ENCODE measurements at places on chromosomes 2 and 18.

GRCh38 chr2:11422491-11422865, 43.5 kb downstream of the E2F6 start:
- no peak overlapping the region for H3K4me3 ChIP-seq
- H3K27me3 ChIP-seq, result no peaks in the 10 kb centered on the region
- H3K36me3 ChIP-seq, result no peaks in the 10 kb centered on the region
- no peak for DNase-seq

DNA sequence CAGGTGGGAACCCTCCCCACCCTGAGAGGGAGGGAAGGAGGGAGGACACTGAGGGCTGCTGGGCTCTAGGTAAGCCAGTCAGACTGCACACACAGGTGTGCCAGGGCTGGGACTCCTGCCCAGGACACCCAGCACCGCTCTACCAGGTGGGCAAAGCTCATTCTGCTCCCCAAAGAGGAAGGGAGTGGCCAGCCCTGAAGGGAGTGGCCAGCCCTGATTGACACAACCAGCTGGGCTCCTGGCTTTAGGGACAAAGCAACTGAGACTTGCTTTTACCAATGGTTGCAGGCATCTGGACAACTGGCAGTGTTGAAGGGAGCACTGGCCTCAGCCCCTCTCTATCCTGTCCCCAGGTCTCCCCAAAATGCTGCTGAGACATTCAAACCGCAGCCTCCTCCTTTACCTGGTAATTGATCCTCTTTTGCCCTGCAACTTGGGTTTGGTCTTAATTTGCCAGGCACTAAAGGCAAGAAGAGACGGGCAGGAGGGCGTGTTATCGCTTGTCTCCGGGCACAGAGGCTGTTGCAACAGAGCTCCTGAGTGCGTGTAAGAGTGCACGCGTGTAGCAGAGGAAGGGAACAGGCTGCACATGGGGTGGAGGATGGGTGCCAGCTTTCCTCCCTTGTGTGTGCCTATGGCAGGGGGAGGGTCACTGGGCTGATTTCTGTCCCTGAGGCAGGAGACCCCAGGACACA, 14.5 kb upstream of the FOSL2 start:
- no peak overlapping the region for H3K27ac ChIP-seq
- no peaks in the 10 kb centered on the region for H3K36me3 ChIP-seq
- no peaks in the 10 kb centered on the region for H3K4me1 ChIP-seq

- no peak overlapping the region for H3K4me3 ChIP-seq
Measured at GRCh38 chr2:153403940-153404339, 74.6 kb downstream of the RPRM start.

- peaks cover 22% of the 10 kb centered on the region for H3K4me1 ChIP-seq
- H3K27ac ChIP-seq, result no peak overlapping the region
- H3K36me3 ChIP-seq, result no peaks in the 10 kb centered on the region
- H3K27me3 ChIP-seq, result no peaks in the 10 kb centered on the region
Measured at GRCh38 chr2:70944111-70944690, 8.5 kb downstream of the ATP6V1B1 start.

DNA sequence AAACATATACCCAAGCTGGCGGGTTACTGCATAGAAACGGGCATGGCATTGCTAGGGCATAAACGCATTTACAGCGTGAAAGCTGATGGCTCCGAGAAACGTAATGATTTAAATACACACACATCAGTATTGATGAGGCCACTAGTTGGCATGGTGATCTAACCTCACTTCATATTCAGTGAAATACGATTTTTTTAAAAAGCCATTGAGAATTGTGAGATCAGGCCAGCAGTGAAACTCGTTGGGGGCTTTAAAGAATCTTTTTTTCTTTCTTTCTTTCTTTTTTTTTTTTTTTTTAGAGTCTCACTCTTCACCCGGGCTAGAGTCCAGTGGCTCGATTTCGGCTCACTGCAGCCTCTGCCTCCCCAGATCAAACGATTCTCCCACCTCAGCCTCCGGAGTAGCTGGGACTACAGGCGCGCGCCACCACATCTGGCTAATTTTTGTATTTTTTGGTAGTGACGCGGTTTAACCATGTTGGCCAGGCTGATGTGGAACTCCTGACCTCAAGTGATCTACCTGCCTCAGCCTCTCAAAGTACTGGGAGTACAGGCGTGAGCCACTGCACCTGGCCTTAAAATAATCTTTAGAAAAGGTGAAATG, 2.4 kb upstream of the SMAD7 start:
- H3K27me3 ChIP-seq, result no peaks in the 10 kb centered on the region
- H3K4me3 ChIP-seq, result peak overlapping the region; percentile 65
- no peak for DNase-seq
- peaks cover 24% of the 10 kb centered on the region for H3K4me1 ChIP-seq
- H3K36me3 ChIP-seq, result peaks cover 2% of the 10 kb centered on the region

- no peak for DNase-seq
- H3K4me3 ChIP-seq, result no peak overlapping the region
- H3K4me1 ChIP-seq, result no peaks in the 10 kb centered on the region
- no peak overlapping the region for H3K27ac ChIP-seq
- no peaks in the 10 kb centered on the region for H3K36me3 ChIP-seq
Measured at GRCh38 chr18:62323483-62324180, 1.5 kb upstream of the TNFRSF11A start.

DNA sequence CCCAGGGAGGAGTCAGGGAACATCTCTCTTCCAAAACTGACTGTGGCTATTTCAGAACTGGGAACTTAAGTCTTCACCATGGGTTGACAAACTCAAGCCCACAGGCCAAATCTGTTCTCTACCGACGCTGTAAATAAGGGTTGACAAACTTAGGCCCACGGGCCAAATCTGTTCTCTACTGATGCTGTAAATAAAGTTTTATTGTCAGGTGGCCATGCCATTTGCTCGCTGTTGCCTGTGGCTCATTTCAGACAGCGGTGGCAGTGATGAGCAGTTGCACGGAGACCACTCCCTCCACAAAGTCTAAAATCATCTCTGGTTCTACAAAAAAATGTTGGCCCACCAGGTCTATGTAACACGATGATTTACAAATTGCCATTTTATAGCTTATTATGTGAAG, 160.9 kb downstream of the MYT1L start:
- H3K4me3 ChIP-seq, result no peak overlapping the region
- no peak overlapping the region for H3K27ac ChIP-seq
- no peak for DNase-seq
- no peaks in the 10 kb centered on the region for H3K27me3 ChIP-seq
- peaks cover 2% of the 10 kb centered on the region for H3K36me3 ChIP-seq

DNA sequence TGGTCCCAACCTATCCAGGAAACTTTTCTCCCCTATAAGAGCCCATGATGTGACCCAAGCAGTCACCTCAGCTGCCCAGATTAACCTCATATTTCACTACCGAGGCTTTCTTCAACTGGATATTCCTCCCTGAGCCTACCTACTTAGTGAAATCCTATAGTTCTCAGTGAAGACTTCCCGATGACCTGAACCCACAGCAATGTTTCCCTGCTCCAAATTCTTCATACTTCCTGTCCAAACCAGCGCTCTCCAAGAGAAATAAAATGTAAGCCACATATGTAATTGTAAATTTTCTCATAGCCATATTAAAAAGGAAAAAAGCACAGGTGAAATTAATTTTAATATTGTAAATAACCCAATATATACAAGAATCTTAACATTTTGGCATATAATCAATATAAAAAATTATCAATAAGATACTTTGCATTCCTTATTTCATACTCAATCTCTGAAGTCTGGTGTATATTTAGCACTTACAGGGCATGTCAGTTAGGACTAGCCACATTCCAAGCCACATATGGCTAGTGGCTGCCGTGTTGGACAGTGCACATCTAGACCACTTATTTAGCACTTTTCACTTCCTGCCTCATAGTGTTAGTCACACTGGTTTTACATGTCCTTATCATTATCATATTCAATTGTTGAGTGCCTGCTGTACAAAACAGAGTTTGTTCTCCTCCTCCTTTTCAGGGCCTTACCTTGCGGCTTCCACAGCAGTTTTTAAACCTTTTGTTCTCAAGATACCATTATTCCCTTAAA, 1.9 kb upstream of the STAT4 start:
- no peaks in the 10 kb centered on the region for H3K36me3 ChIP-seq
- no peaks in the 10 kb centered on the region for H3K4me1 ChIP-seq

GRCh38 chr2:128799730-128800129, 481.1 kb upstream of the HS6ST1 start:
- H3K4me1 ChIP-seq, result no peaks in the 10 kb centered on the region
- H3K27me3 ChIP-seq, result no peaks in the 10 kb centered on the region
- DNase-seq, result no peak
- no peak overlapping the region for H3K4me3 ChIP-seq
- no peaks in the 10 kb centered on the region for H3K36me3 ChIP-seq

- no peak for DNase-seq
- no peaks in the 10 kb centered on the region for H3K4me1 ChIP-seq
- no peaks in the 10 kb centered on the region for H3K36me3 ChIP-seq
- no peak overlapping the region for H3K4me3 ChIP-seq
- no peaks in the 10 kb centered on the region for H3K27me3 ChIP-seq
- no peak overlapping the region for H3K27ac ChIP-seq
Measured at GRCh38 chr2:64960819-64961218, 28.4 kb upstream of the SLC1A4 start.

- H3K36me3 ChIP-seq, result no peaks in the 10 kb centered on the region
- H3K4me3 ChIP-seq, result no peak overlapping the region
- DNase-seq, result peak; percentile 22
- H3K27ac ChIP-seq, result peak overlapping the region; percentile 54
- peaks cover 11% of the 10 kb centered on the region for H3K4me1 ChIP-seq
- H3K27me3 ChIP-seq, result no peaks in the 10 kb centered on the region
Measured at GRCh38 chr2:187499941-187500532, 52.0 kb upstream of the CALCRL start.

- peaks cover 15% of the 10 kb centered on the region for H3K4me1 ChIP-seq
- DNase-seq, result no peak
- H3K36me3 ChIP-seq, result peaks cover 58% of the 10 kb centered on the region
- H3K27ac ChIP-seq, result peak overlapping the region; percentile 47
- H3K4me3 ChIP-seq, result no peak overlapping the region
Measured at GRCh38 chr2:190938771-190939335, 58.2 kb downstream of the GLS start.

DNA sequence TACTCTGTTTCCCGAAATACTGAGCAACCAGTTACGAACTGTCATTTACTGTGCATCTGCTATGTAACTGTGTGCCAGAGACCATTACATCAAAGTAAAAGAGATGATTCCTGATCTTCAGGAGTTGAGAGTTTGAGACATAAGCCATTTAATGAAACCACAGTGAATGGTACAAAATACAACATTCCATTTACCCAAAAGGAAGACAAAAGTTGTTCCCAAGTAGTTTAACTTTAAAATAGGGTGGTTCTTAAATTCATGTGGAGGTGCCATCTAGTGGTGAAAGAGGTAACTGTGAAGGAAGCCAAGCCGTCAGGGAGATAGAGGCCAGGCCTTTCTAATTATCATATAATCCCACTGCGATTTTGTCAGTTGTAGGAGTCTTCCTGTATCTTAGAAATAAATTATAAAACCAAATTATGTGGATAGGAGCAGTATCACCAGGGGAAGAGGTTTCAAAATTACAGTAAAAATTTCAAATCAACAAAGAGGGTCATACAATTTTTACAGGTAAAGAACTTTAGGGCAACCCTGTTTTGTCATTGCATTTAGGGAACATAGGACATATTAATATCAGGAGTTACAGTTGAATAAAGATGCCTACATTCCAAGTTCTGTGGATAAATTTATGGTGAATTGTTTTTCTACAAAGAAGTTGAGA, 67.7 kb downstream of the EPAS1 start:
- H3K36me3 ChIP-seq, result peaks cover 80% of the 10 kb centered on the region
- H3K4me3 ChIP-seq, result no peak overlapping the region
- H3K4me1 ChIP-seq, result peaks cover 76% of the 10 kb centered on the region
- H3K27ac ChIP-seq, result peak overlapping the region; percentile 75
- H3K27me3 ChIP-seq, result no peaks in the 10 kb centered on the region

- H3K27me3 ChIP-seq, result no peaks in the 10 kb centered on the region
- no peak overlapping the region for H3K4me3 ChIP-seq
- peak overlapping the region; percentile 36 for H3K27ac ChIP-seq
- peaks cover 72% of the 10 kb centered on the region for H3K4me1 ChIP-seq
- no peak for DNase-seq
Measured at GRCh38 chr2:9308186-9308955, 101.8 kb downstream of the ASAP2 start.

DNA sequence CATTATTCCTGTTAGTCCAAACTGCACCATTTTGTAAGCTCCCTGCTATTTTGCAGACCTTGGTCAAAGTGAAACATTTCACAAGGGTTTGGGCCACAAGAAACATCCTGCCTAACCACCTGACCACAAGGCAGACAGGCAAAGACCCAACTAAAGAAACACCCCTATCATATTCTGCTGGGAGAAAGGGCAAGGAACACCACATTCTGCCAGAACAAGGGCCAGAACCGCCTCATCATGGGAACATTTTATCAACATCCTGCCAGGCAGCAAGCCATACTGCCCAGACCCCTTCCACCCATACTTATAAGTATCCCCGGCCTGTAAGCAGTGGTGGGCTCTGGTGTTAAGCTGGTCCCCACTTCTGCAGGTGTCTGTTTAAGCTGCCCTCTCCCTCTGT, 12.0 kb upstream of the RAB31 start:
- H3K36me3 ChIP-seq, result no peaks in the 10 kb centered on the region
- no peak for DNase-seq
- H3K27ac ChIP-seq, result no peak overlapping the region

DNA sequence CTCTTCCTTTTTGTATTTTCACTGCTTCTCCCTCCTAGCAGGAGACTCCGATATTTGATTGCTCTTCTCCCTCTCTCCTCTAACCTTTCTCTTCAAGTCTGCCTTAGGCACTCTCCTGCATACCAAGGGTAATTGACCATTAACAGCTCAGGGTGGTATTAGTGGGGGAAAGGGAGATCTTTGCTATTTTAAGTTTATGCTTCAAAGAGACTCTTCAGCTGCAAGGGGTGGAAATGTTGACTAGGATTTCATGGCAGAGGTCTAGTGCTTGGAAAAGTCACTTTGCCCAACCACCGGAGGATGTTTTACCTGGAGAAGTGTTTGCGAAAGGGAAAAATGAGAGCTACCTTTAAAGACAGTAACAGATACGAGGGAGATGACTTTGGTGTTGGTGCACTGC, 453.7 kb downstream of the SLC4A3 start:
- peaks cover 9% of the 10 kb centered on the region for H3K27me3 ChIP-seq
- no peaks in the 10 kb centered on the region for H3K36me3 ChIP-seq
- DNase-seq, result no peak
- H3K27ac ChIP-seq, result no peak overlapping the region
- H3K4me1 ChIP-seq, result 0 out of 2 replicates have a peak, but pooled peaks cover 5% of the 10 kb centered on the region
- no peak overlapping the region for H3K4me3 ChIP-seq

DNA sequence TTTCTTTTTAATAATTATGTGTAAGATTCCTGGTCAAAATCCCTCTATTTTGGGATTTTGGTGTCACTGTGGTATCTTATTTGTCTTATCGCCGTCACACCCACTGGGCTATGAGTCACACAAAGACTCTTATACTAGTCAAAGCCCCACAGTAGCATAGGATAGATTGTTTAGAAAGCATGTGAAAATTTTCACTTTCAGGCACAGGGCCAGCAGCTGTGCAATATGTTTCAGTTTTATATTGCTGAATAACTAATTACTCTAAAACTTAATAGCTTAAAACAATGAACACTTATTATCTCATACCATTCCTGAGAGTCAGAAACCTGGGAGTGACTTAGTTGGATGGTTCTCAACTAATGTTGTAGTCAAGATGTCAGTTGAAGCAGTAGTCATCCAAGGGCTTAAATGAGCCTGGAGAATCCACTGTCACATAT, 24.0 kb downstream of the CFAP210 start:
- no peak for DNase-seq
- H3K27me3 ChIP-seq, result no peaks in the 10 kb centered on the region
- H3K4me1 ChIP-seq, result no peaks in the 10 kb centered on the region
- no peak overlapping the region for H3K27ac ChIP-seq
- H3K4me3 ChIP-seq, result no peak overlapping the region
- H3K36me3 ChIP-seq, result no peaks in the 10 kb centered on the region

- no peak for DNase-seq
- no peaks in the 10 kb centered on the region for H3K36me3 ChIP-seq
- H3K27me3 ChIP-seq, result no peaks in the 10 kb centered on the region
- H3K27ac ChIP-seq, result no peak overlapping the region
Measured at GRCh38 chr2:111712940-111713515, 171.0 kb downstream of the ANAPC1 start.

Data from SK-N-SH (cell line).